ENCODE measurements at places on chromosomes 7 and 10.
A peak's percentile ranks its signal among the peaks of the same experiment; 100 is the strongest.

- DNase-seq: no peak
These were observed 86.5 kb downstream of the PLXNA4 start for GRCh38 chr7:132489776-132490237.

DNA sequence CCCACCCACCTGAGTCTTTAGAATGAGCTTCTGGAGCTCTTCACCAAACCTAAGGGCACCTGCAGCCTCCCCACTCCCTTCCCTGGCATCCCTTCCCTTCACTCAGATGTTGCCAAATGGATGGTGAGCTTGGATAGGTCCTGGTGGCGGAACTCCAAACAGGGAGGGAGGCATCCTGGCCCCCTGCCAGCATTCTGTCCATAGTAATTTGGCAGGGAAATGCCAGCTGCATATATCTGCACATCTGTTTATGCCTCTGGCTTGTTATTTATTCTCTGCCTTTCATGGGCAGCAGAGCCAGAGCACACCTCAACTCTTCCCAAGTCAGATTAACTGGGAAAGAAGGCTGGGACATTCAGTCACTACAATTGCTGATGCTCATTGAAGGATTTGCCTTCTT lies 18.1 kb downstream of the KAZALD1 start:
- DNase-seq: no peak

DNA sequence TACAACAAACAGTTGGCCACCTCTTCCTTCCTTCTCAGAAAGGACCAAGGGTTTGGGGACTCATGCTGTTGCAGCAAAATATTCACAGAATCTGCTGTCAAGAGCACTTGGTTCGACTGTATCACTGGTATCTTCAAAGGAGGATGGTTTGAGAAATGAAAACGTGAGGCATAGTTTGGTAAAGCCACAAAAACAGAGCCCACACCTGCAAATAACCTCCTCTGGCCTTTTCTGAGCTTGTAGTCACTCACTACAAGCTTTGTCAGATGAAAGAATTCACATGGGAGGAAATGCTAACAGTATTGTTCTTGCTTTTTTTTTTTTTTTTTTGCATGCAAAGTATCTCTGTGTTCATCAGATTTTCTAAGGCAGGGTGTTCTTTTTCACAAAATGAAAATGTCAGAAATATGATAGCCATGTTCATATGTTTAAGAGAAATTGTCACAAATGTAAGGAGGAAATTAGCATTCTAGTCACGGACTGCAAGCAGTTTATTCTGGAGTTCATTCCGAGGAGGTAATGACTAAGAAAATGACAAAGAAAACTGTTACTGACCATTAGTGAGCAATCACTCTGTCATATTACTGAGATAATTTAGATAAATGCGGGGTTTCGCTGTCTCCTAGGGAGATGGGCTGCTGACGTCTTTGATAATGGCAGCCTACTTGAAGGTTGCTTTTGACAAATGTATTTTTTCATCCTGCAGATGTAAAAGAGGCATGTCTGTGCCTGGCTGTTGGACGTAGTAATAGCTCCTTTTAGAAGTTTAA lies 117.8 kb upstream of the MYO3A start:
- no peak for DNase-seq

- no peak for DNase-seq
These were observed 820.6 kb downstream of the LRMDA start for GRCh38 chr10:76251841-76252671.

DNA sequence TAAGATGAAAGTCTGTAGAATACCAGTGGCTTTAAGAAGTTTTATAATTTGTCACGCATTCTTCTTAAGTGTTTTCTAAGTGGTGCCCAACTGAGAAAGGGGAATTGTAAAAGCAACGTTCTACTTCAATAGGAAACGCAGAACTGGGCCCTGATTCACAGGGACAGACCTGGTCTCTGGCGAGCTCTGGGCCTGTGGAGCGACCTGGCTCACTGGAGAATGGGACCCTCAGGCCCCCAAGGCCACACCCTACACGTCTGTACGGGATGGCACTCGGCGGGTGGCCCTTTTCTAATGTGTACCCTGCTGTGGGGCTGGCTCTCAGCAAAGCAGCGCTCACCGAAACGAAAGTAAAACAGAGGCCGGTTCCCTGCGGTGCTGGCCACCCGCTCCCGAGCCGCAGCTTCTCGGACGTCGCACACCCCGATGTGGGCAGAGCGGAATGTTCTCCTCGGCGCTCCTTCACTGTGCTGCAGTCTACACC lies 205.0 kb downstream of the DIP2C start:
- DNase-seq: peak; percentile 63

DNA sequence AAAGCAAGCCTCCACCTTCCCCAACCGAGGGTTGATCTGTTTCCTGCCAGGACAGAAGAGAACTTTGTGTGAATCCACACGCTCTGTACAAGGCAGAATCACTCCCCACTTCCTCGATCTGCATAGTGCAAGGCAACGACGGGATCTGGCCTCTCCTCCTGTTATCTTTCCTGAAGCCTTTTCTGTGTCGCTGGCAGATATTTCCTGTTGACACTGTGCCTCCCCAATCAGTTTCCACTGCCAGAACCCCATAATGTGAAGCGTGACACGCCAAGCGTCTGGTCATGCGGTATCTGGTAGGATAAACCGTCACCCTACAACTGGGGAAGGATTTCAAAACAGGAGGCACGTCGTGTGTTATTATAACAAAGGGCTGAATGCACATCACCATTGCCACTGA lies 57.2 kb downstream of the FAM171A1 start:
- no peak for DNase-seq

DNA sequence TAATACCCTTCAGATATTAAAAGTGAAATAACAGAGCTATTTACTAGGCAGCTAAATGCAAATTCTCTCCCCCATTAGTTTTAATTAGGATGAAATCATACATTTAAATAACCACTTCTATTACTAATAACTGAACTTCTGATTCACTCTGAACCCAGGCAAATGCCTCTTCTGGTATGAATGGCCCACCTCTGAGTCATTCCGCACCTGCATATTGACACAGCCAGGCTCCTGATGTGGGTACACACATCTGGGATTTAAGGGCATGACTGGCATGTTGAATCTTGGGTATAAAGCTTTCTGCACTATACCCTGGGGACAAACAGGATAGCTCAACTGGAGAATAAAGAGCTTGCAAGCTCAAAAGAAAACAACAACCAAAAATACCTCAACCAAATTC lies 140.9 kb downstream of the AUTS2 start:
- no peak for DNase-seq

- peak; percentile 85 for DNase-seq
These were observed 6.6 kb downstream of the NPC1L1 start for GRCh38 chr7:44534501-44534900.

- no peak for DNase-seq
These were observed 21.4 kb downstream of the AUTS2 start for GRCh38 chr7:69619635-69620034.

GRCh38 chr7:66083677-66084076 lies 8.1 kb downstream of the ASL start:
- no peak for DNase-seq

DNA sequence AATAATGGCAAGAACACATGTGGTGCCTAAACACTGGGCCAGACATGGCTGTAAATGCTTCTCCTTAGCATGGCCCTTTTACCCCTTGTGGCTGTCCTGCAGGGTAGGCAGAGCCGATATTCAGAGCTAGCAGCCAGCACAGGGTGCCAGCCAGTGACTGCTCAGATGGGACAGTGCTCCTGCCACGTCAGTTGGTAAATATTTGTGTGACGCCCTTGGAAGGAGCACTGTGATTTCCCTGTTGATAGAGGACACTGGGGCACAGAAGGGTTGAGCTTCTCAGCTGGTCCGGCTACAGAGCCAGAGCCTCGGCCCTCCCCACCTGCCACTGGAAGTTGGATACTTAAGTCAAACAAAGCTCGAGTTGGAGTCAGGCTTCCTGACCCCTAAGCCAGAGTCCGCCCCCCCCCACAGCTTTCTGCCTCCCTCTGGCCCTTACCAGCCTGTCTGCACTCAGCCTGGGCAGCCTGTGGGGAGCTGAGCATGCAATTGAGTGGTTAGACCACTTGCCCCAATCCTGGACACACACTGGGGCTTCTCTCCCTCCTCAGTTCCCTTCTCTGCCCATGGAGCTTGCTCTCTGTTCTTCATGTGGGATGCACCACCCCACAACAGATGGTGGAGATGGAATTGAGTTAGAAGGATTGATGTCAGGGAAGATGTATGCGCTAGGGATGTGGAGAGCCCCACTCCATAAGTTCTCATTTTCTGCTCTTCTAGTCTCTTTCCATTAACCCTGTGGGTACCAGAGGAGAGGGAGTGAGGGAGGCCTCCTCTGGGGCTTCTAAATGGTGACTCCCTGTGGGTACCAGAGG lies 350.8 kb downstream of the PLXNA4 start:
- no peak for DNase-seq

GRCh38 chr7:115516341-115516740 lies 514.2 kb downstream of the TFEC start:
- DNase-seq: no peak

- DNase-seq: no peak
These were observed 97.6 kb downstream of the CUX1 start for GRCh38 chr7:101915000-101915399.

- DNase-seq: no peak
These were observed 91.2 kb downstream of the FAM13C start for GRCh38 chr10:59271160-59271559.

- no peak for DNase-seq
These were observed 57.7 kb upstream of the DNAJB6 start for GRCh38 chr7:157278791-157279724.

GRCh38 chr7:137958470-137959431 lies 43.1 kb downstream of the CREB3L2 start:
- DNase-seq: no peak

GRCh38 chr10:60517805-60518204 lies 128.1 kb upstream of the ANK3 start:
- no peak for DNase-seq

GRCh38 chr7:213324-213993 lies 21.1 kb downstream of the FAM20C start:
- no peak for DNase-seq

DNA sequence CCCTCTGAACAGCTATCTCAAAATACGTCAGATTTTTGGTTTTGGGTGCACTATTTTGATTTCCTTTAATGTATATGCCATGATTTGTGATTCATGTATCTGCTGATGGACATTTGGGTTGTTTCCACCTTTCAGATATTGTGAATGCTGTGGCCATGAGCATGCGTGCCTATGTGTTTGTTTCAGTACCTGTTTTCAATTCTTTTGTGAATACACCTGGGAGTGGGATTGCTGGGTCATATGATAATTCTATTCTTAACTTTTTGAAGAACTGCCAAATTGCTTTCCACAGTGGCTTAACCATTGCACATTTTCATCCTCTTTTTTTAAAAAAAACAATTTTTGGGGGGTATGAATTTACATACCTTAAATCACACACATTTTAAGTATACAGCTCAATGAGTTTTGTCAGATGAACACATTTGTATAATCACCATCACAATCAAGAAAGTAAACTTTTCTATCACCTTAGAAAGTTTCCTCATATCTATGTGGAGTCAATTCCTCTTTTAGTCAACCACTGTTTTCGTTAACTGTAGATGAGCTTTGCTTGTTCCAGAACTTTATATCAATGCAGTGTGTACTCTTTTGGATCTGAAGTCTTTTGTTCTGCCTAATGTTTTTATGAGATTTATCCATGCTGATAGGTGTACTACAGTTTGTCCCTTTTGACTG lies 36.9 kb downstream of the CYP26A1 start:
- DNase-seq: no peak

DNA sequence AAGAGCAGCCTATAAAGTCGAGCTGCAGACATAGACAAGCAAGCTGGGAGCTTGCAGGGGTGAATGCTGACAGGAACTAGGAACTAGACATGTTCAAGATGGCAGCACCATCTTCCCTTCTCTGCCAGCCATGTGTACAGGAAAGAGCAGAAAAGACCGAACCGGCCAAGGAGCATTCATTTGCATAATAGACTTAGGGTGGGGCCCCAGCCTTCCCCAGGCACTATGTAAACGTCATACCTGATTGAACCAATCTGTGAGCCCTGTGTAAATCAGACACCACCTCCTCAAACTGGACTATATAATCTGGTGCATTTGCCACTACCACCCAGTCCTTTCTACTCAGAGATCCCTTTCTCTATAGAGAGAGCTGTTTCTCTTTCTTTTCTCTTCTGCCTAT lies 106.9 kb upstream of the FAM3C start:
- no peak for DNase-seq
